NCI-H187 (cell line): ENCODE measurements at places on chromosomes 3 and 15.

DNA sequence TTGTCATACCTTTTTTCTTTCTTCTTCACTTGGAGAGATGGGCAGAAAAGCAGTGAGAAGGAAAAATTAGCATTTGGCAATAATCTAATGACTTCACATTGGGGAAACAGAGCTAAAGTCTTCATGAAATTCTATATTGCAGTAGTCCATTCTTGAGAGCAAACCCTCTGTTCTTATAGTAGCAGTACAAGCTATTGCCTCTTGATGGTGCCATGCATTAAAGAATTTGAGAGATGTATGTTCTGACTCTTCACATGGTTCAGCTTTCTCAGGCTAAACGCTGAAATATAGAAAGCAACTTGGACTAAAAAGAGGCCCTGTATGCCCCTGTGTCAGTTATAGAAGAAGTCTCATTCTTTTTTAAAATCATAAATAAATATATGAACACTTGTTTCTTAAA lies 36.0 kb downstream of the PHLDB2 start:
- DNase-seq, result no peak

- DNase-seq, result no peak
Observed at GRCh38 chr3:69690-70089, 126.9 kb upstream of the CHL1 start.

DNA sequence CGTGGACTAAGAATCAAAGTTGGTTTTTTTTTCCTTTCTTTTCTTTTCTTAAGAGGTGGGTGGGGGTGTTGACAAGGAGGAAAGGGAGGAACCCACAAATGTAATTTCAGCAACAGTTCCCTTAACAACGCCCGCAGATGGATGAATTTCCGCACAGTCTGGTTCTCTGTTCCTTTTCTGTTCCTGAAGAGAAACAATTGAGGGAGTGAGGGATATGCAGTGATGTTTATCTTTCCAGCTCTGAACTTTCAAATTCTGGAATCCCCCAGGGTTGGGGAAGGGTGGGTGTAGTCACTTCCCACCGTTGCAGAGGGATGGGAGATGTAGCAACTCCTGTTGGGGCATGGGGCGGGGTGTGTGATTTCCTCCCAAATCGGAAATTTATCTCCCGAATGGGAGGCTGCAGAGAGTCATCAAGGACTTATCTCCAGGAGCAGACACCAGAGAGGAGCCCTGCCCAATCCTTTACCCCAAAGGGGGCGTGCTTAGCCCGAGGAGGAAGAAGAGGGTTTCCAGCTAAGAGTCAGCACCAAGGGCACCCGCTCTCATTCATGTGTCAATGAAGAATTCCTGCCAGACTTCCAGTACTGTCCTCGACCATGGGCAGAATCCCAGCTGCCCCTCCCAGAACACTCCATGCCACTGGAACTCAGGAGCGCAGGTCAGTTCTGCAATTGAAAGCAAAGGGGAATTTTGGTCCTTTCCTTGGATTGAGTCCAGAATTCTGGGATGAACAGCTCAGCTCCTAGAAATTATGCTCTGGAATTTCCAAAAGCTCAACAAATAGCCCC lies 35.0 kb upstream of the CFAP161 start:
- no peak for DNase-seq

- peak; percentile 67 for DNase-seq
Observed at GRCh38 chr3:157142315-157142714, 17.6 kb downstream of the CCNL1 start.

DNA sequence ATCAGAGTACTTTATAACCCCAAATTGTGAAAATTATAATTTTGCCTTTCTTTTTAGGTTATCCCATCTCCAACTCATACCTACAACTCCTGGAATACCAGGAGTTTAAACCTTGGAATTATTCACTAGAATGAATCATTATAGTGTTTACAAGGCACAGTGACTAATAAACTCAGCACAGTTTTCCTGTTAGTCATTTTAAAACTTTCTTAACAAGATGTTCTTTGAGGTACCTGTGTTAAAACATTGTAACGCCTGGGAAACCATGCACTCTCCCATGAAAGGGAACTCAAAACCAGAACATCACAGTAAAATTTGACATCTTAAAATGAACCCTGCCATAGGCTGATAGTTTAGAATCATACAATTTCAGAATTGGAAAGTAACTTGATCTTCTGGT lies 132.4 kb upstream of the OSTN start:
- DNase-seq, result no peak

GRCh38 chr3:16375891-16376290 lies 110.9 kb downstream of the OXNAD1 start:
- no peak for DNase-seq

DNA sequence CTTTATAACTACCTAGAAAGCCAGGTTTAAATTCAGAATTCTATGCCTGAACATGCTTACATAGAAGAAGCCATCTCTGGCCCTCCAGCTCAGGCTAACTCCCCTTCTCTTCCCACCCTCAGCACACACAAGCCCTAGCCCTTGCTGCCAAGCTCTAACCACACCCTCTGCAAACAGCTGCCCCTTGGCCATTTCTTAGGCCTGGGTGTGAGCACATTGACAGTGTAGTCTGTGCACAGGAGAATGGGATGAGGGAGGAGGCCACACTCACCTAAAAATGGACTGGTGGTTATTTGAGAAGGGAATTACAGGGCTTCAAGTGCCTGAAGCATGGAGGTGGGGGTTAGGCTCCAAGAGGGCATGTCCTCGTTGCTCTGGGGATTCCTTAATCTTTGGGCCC lies 42.3 kb upstream of the SLC25A36 start:
- DNase-seq, result no peak

DNA sequence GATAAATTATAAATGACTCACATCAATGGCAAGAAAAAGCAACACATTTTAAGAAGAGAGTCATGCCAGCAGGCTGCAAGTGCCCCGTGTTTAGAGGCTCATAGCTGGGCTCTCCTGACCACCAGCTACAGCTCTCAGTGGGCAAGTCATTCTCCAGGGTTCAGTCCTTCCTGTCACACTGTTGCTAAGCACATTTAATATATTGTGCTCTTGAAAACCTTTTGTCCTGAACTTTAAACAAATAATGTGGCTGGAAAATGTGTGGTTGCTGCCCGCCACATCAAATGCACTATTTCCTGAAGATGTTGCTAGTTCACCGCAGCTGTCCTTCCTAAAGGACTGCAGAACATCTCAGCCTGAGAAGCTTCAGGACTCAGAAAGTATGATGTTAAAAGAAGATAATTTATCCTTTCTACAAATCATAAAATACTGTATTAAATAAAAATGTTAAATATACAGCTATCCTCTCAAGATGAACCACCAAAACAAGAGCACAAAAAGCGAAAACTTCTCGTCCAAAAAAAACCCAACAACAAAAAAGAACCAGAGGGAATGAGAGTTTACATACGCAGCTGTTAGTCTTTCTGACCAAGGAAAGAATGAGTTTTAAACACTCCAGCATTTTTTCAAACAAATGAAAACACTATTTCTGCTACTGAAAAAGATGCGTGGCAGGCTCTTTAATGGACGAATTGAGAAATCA lies 951 bp downstream of the TARS3 start:
- DNase-seq, result peak; percentile 27

DNA sequence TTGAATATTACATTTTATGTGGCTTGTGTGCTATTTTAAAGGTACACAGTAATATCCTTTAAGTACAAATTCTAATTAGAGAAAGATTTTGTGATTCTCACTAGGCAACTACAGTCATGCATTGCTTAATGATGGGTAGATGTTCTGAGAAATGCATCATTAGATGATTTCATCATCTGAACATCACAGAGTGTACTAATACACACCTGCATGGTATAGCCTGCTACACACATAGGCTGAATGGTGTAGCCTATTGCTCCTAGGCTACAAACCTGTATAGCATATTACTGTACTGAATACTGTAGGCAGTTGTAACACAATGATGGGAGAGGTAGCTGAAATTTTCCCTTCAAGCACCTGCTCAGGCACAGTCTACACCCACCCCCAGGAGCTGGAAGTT lies 217.4 kb upstream of the EOMES start:
- no peak for DNase-seq

DNA sequence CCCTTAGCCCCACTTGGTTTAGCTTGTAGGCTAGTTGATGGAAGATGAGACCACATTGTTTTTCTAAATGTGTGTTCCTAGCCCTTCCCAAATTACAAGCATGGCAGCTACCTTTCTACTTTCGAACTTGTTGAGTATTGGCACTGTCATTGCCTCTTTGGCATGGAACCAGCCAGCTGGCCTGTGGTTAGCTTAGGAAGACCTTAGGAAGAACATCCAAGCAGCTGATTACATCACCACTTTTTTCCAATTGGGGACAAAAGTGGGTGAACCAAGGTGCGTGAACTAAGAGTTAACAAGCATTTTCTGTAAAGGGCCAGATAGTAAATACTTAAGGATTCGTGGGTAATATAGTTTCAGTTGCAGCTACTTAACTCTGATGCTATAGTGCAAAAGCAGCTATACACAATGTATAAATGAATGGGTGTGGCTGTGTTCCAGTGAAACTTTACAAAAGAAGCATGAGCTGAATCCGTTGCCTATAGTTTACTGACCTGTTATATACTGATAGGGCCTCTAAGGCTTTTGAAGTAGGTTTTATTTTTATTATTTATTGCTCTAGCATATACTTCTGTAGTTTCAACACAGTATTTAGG lies 8.5 kb downstream of the KLHL18 start:
- DNase-seq, result no peak

- DNase-seq, result no peak
Observed at GRCh38 chr3:23966328-23966727, 21.2 kb downstream of the NR1D2 start.

GRCh38 chr3:15476378-15476777 lies 45.1 kb downstream of the COLQ start:
- DNase-seq, result no peak

DNA sequence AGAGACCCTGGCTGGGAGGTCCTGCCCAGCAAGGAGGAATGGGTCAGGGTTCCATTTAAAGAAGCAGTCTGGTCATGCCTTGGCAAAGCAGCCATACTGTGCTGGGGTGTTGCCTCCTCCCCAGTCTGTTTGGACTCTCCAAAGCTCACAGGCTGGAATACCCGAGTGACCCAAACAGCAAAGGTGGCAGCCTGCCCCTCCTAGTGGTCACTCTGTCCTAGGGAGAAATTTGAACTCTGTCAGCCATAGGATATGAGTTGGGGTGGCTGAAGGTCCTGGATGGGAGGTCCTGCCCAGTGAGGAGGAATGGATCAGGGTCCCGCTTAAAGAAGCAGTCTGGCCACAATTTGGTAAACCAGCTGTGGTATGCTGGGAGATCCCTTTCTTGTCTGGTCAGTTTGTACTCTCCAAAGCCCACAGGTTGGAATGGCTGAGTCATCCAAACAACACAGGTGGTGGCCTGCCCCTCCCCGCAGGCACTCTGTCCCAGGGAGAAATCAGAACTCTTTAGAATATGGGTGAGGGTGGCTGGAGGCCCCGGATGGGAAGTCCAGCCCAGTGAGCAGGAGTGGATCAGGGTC lies 45.0 kb downstream of the CCR1 start:
- no peak for DNase-seq

DNA sequence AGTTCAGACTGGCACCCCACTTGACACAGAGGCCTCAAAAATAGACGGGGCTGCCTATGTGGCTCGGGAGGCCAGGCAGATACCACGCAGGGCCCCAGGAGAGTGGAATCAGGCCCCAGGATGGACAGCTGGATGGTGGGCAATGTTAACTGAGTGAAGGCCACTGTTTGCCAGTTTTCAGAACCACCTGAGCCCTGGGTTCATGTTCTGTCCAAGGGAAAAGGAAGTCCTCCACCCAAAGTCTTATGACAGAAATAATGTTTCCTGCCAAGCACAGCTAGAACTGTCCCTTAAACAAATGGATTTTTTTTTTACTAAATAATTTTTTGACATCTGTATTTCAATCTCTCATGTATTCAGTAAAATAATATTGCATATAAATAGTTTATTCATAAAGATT lies 228.4 kb downstream of the KLF13 start:
- DNase-seq, result no peak

DNA sequence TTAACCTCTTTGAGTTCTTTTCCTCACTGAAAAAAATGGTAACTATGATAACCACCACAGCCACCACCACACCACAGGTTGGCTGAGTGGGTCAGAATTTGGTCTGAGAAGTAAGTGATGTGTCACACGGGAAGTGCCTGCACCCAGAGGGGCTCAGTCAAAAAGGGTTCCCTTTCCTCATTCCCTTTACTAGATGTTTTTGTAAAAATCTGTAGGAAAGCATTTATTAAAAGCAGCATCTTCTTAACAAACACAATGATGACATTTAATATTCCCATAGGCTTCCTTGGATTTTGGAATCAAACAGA lies 23.2 kb downstream of the CFAP92 start:
- DNase-seq, result no peak

- no peak for DNase-seq
Observed at GRCh38 chr3:16496408-16497222, 16.9 kb downstream of the RFTN1 start.

GRCh38 chr3:105812194-105812586 lies 56.6 kb downstream of the CBLB start:
- DNase-seq, result no peak

GRCh38 chr15:101407439-101407838 lies 82.1 kb downstream of the PCSK6 start:
- no peak for DNase-seq

GRCh38 chr15:73296609-73297353 lies 72.0 kb downstream of the HCN4 start:
- no peak for DNase-seq

DNA sequence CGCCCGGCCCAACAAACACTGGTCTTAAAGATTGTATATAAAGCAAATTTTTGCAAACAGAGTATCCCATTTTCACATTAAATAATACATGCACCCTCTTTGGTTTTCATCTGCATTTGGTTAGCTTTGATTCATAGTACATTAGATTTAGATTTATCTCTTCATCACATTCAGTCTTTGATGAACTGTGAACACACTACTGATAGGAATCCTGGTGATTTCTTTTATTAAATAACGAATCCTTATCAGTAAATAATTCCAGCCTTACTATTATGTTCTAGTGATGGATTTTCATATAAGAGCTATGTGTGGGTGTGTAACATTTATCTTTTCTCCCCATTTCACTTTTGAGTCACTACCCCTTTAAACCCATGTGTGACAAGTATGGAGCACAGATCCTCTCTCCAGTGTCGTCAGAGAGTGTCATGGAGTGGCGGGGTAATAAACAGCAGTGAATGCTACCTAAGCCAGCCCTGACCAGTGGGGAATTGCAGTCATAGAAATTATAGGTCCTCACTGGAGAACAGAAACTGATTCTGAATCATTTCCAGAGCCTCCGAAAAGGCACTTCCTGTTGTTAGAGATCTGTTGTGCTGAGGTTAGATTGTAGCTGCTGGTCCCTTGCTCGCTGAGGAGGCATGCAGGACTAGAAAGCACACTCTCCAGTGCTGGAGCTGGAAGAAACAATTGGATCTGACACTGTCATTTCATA lies 22.0 kb downstream of the SLC7A14 start:
- DNase-seq, result no peak

GRCh38 chr3:19526071-19526470 lies 377.8 kb downstream of the KCNH8 start:
- DNase-seq, result no peak

DNA sequence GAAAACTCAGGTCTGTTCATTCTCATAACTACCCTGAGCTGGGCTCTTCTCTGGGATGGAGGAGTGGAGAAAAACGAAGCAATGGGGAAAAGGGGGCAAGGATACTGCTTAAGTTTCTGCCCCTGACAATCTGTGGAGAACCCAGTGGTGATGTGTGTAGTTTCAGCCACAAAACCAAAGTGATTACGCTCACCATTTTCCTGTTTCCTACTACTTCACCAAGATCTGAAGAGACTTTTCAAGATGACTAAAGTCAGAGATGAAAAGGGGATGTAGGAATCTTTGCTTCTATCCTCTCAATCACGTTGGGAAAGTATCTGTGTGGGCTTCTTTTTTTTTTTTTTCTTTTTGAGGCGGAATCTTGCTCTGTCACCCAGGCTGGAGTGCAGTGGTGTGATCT lies 8.3 kb upstream of the UBE2E1 start:
- DNase-seq, result no peak

- no peak for DNase-seq
Observed at GRCh38 chr15:87123676-87124382, 1044.2 kb downstream of the AGBL1 start.
